Memory B cell (primary cell): ENCODE measurements at places on chromosomes 16 and 17.

GRCh38 chr16:51464996-51465395, 313.9 kb upstream of the SALL1 start:
- no peak for DNase-seq

DNA sequence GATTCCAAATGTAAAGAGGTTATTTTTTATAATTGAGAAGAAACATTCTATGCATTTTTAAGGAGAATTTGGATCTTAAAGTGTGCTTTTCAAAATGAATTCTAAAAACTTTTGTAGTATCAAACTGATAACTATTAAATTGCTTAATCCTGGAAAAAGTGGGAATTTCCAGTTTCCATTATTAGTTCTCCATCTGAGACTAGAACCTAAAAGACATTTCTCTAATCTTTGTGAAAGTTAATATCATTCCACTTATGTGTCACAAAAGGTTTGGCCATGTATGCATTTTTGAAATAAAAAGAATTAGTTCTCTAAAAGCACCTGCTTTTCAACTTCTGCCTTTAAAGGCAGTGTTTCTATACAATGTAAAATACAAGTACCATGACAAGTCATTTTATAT, 155.0 kb downstream of the BCAS3 start:
- DNase-seq = no peak

GRCh38 chr16:88308441-88309173, 74.2 kb upstream of the ZNF469 start:
- no peak for DNase-seq

GRCh38 chr16:8899709-8900317, 17.7 kb downstream of the LITAFD start:
- DNase-seq = no peak

- no peak for DNase-seq
Observed at GRCh38 chr17:50187394-50187725, 14.1 kb downstream of the COL1A1 start.

GRCh38 chr16:84618581-84619460, 943 bp upstream of the COTL1 start:
- DNase-seq = no peak

GRCh38 chr16:25690552-25691143, 1.1 kb upstream of the HS3ST4 start:
- DNase-seq = no peak

DNA sequence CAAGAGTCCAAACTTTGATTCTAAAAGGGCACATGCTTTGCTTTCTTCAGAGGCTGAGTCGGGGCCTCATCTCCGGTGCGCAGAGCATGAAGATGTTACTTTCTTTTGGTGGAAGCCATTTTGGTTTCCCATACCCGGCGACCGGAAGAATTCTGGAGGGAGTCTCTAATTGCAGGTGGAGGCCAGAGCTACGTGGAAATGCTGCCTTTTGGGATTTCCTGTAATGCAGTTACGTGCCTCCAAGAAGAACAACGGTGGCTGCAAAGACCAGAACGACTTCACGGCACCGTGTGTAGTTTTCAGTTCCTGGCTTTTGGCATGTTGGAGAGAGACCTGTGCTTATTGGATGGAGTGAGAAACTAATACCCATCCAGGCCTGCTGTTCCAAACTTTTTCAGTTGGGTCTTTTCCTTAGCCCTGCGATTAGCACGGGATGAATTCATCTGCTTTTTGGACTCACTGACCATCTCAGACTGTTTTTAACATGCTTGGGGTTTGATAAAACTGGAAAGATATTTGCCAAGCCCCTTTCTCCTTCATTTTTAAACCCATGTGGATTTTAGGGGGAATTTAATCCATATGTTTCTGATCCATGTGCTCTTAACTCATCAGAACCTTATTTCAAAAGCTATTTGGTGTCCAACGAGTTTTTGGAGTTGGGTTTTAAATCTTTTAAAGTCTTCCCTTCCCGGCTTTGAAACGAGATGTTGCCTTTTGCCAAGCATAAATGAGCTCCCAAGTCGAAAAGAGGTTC, 19.0 kb downstream of the FOXL1 start:
- DNase-seq = no peak

GRCh38 chr17:3981455-3981854, 17.2 kb upstream of the ATP2A3 start:
- no peak for DNase-seq

- peak; percentile 25 for DNase-seq
Observed at GRCh38 chr16:27428026-27428785, 26.2 kb downstream of the IL21R start.

DNA sequence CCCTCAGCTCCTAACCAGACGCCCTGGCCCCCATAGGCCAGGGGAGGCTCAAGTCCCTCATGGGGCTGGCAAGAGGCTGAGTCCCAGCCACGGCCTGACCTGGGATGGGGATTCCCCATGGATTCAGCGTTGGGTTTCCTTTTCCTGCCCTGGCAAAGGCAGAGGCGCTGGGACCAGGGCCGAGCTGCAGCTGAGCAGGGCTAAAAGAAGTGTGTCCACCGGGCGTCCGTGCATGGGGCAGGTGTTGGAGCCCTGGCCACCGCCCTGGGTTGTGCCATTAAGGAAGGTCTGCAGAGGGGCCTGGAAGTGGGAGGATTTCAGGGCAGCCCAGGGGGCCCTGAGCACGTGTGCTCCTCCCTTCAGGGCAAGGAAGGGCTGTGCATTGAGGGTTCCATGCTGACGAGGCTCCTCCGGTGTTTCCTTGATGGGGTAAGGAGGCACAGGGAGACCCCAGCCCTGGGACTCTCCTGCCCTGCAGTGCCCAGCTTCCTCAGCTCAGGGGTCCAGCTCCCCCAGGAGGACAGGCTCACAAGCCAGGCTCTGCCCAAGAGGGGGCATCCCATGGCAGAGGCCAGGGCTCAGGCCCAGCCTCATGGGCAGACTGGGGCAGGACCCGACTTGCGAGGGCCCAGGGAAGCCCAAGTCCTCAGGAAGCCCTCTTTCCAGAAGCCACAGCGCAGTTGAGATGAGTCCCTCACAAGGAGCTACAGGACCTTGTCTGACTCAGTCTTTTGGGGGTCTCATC, 10.1 kb downstream of the TBC1D26 start:
- DNase-seq = no peak

GRCh38 chr16:49335828-49336227, 37.8 kb upstream of the C16orf78 start:
- no peak for DNase-seq

- DNase-seq = no peak
Observed at GRCh38 chr17:42518046-42518754, 17.8 kb upstream of the NAGLU start.

- no peak for DNase-seq
Observed at GRCh38 chr17:4601326-4601725, 17.0 kb downstream of the SMTNL2 start.

- no peak for DNase-seq
Observed at GRCh38 chr16:86663685-86664521, 85.6 kb downstream of the FOXL1 start.

DNA sequence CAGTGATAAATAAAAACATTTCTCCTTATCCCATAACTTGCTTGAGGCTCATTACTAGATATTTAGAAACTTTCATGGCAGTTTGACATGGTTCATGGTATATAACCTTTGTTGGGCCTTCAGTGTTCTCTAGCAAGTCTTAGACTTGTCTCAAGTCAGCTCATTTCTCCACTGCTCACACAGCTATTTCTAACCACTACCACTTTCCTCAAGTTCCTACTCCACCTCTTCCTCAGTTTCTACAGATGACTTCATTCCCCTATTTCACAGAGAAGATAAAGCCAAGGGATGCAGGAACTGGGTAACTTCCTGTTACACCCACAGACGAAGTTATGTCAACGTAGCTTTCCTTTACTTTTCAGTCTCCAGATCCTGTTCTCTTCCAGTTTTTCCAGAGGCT, 23.2 kb downstream of the NLK start:
- DNase-seq = no peak

GRCh38 chr17:83200231-83200699, 120.9 kb downstream of the METRNL start:
- DNase-seq = no peak

- DNase-seq = peak; percentile 24
Observed at GRCh38 chr17:62724398-62725146, 83.5 kb downstream of the MARCHF10 start.

DNA sequence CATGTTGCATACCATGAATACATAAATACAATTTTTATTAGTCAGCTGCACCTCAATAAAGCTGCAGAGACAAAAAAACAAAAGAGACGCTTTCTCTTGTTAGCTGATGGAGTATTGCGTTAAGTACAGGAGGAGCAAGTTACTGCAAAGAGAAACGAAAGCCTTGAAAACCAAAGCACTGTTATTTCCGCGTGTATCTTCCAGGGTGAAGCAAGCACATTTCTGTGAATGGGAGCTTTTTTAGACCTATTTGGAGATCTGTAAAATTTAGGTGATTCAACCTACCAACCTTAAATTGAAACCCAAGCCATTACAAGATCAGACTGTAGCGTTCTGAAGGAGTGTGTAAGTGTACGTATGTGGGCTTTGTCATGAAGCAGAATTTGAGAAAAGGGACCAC, 390.4 kb downstream of the SOX9 start:
- no peak for DNase-seq

DNA sequence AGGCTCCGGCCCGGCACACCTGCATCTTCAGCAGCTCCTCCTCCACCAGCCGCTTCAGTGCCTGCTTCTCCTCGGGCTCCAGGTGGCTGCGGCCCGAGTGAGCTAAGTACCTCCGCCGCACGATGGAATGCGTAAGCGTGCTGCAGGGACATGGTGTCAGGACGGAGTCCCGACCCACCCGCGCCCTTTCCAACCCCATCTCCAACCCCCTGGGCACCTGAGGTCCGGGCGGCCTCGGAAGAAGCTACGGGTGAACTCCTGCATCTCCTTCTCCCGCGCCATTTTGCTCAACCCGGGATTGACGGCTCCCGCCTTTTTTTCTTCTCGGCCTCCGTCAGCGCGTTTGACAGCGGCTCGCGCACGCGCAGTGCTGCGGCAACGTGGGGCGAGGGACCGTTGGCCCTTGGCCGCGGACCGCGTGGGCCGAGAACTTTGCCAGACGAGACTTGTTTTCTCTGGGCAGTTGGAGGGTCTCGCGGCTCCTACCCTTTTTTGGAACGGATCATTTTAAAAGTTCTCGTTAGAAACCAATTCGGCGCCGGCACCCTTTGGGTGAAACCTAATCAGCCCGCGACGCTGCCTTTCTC, at the start of gene HIRIP3:
Gene HIRIP3 (minus strand): TSS at position 294 of the 587 bp plus-strand sequence. CDS start 12 bp downstream, at position 282.
- peak; percentile 84 for DNase-seq

- no peak for DNase-seq
Observed at GRCh38 chr17:83155128-83156121, 76.0 kb downstream of the METRNL start.

DNA sequence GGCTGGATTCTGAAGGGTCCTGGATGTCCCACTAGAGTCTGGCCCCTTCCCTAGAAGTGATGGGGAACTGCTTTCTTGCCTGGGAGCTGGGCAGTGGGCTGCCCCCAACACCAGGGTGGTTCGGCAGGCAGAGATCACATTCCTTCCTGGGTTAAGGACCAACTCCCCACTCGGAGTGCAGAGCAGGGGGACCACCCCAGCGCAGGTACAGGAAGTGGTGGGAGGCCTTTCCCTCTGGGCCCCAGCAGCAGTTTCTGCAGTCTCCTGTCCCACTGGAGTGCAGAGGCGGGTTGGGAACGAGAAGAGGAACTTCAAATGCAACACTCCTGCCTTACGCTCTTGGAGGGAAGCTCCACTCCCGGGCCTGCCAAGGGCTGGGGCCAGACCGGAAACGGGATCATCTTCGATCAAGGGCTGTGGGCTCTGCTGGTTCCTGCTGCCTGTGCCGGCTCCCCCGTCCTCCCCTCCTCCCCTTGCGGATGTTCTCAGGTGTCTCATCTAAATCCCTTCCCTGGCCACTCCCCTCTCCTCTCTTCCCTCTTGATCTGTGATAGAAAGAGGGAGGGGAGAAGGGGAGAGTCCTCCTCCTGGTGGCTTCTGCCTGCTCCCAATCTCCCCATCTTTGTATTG, 9.0 kb upstream of the NGFR start:
- DNase-seq = no peak
